Activated CD8-positive, alpha-beta memory T cell treated with anti-CD3 and anti-CD28 coated beads, Interleukin-2, amount 50 U/mL, for 48 hours (primary cell): ENCODE measurements at places on chromosomes 11 and 22.

GRCh38 chr11:17840101-17840548 lies 105.5 kb downstream of the KCNC1 start:
- DNase-seq, result no peak

DNA sequence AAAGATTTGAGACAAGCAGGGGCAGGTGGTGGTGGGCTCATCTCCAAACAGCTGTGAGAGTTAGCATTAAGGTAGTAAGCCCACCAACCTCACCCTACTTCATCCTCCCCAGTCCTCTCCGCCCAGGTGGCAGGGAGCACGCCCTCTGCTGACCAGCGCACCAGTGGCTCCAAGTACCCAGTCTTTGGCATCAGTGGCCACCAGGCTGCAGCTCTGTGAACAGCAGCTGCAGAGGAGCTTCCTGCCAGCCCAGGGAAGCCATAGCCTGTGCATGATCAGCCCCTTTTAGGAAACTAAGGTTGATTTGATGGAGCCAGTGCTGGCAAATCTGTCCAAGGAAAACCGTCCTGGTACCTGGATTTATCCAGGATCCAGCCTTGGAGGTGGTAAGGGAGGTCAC lies 21.7 kb downstream of the CAVIN3 start:
- no peak for DNase-seq

GRCh38 chr11:899724-900123 lies 10.9 kb downstream of the CHID1 start:
- DNase-seq, result no peak

DNA sequence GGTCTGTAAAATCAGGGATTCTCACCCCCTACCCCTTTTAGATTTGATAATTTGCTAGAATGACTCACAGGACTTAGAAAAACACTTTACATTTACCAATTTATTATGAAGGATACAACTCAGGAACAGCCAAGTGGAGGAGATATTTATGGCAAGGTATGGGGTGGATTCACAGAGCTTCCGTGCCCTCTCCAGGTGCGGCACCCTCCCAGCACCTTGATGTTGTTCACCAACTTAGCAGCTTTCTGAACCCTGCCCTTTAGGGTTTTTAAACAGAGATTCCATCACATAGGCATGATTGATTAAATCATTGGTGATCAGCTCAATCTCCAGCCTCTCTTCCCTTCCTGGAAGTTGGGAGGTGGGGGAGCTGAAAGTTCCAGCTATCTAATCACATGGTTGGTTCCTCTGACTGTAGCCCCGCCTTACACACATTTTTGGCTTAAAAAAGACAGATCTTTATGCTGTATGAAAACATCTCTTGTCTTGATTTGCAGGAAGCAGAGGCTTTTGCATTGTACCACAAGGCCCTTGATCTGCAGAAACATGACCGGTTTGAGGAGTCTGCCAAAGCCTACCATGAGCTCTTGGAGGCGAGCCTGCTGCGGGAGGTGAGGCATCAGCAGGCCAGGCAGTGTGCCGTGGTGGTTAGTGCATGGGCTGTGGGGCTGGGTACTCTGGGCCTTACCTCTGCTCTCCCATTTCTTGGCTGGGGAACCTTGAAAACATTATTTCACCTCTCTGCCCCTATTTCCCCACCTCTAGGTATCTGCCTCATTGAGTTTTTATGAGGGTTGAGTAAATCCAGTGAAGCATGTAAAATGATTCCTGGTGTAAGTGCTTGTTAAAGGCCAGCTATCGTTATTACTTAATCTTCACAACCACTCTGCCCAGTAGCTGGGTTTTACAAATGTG lies 27.0 kb downstream of the CABIN1 start:
- no peak for DNase-seq

DNA sequence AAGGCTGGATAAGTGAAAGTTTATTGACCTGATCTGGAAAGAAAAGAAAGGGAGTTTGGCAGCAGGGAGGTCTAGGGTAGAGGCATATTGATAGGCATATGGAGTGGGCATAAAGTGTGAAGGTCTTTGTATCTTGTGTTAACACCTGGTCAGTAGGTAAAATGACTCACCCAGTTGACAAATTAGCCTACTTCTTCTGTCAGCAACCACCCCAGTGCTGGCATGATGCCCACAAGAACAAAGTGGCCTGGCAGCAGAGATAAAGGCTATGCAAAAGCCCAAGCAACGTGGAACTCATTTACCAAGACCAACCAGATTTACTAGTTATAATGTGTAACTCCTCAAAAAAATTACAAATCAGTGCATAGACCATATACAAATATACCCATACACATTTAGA lies 4.9 kb downstream of the OR10A3 start:
- DNase-seq, result no peak
